ENCODE measurements at places on chromosomes 13 and 19.

GRCh38 chr19:40084948-40085347 lies 5.8 kb downstream of the ZNF780A start:
- DNase-seq = no peak

GRCh38 chr19:47414469-47414868 lies 4.9 kb downstream of the MEIS3 start:
- DNase-seq = no peak

DNA sequence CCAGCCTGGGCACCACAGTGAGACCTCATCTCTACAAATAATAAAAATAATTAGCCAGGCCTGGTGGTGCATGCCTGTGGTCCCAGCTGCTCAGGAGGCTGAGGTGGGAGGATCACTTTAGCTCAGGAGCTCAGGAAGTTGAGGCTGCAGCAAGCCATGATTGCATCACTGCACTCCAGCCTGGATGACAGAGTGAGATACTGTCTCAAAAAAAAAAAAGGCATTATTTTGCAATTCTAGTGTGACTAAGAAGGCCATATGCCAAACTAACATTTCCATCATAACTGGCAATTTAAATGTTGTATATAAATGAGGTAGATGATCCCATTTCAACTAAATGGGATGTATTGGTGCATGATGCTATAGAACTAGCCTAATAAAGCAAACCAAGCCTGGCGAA lies 632.8 kb upstream of the KLF12 start:
- DNase-seq = no peak

GRCh38 chr13:81106348-81106747 lies 765.4 kb upstream of the SPRY2 start:
- no peak for DNase-seq

DNA sequence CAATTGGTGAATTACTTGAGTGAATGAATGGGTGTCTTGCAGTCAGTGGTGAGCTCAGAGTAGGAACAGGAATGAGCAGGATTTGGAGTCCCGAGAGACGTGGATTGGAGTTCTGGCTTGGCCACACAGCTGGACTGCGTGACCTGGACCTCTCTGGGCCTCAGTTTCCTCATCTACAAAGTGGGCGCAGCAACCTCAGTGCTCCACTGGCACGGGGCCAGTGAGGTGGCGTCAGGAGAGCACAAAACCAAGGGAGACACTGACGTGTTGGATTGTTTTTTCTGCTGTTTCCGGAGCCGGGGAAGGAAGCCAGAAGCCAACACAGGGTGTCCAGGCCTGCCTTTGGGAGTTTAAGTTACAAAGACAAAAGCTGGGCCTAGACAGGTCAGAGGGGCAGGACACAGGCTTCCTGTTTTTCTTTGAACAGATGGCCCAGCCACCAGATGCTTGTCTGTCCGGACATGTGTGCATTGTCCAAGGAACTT lies 6.5 kb upstream of the DOCK6 start:
- DNase-seq = no peak

DNA sequence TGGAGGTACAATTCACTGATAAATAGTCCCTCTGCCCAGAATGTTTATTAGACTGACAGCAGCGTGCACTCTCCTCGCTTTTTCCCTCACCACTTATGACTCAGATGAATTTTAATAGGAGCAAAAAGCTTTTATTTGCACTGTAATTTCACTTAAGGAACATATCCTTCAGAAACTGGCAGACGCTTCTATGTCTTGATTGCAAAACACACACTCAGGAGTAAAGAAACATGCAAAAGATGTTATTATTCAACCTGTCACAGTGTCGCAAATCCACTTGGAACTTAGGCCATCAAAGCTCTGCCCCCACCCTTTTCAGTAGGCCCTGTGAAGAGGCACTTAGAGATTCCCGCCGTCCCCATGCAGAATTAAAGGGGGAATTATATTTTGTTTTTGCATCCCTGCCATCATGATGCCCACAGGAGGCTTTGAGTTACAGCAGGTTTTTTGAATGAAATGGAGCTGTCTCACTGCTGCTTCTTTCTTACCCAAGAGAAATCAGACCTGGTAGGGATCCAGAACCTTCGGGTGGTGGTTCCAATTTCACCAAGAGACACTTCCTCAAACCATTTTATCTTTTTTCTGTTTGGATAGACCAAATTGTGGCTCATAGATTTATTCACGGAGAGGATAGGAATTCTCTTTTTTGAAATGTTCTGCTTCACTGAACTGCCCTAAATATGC lies 74.5 kb downstream of the GGACT start:
- DNase-seq = peak; percentile 33

DNA sequence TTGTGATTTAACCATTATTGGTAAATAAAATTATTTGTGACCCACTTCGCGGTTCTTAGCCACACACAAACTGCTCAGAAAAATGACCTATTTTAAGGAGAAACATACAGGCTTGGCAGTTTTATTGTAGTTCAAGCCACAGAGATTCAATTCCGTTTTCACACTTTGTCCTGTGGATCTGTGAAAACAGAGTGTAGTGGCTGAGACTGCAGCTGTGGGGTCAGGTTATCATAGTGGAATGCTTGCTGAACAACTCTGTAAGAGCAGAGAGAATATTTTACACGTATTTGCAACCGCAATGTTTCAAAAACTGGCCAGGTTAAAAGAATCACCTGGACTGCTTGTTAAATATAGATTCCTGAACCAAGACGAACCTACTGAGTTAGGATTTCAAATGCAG lies 292.5 kb downstream of the GPC5 start:
- no peak for DNase-seq

- DNase-seq = no peak
These were observed 142.3 kb upstream of the ARGLU1 start for GRCh38 chr13:106710266-106710665.

DNA sequence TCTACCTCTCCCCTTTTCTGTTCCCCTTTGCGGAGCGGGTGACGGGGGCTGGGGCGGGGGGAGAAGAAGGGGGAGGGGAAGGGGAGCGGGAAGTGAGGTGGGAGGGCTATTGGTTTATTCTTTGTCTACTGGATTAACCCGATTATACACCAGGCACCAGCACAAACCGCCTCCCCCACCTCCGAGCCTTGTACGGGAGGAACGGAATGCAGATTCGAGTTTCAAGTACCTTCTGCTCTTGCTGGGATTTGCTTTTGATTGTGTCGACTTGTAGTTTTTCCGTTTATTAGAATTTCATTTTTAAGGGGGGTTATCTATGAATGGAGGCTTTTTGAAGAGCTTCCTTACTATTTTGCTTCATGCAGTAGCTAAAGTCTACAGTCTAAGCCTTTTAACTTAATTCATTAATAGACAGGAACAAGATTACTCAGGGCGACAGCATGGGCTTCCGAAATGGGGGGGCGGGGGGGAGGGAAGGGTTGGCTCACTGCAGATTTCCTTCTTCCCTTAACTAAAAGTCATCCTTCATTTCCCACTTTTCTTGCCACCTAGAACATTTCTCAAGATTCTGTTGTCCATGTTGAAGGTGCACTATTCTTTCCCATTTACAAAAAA lies 937 bp upstream of the SPRY2 start:
- no peak for DNase-seq

DNA sequence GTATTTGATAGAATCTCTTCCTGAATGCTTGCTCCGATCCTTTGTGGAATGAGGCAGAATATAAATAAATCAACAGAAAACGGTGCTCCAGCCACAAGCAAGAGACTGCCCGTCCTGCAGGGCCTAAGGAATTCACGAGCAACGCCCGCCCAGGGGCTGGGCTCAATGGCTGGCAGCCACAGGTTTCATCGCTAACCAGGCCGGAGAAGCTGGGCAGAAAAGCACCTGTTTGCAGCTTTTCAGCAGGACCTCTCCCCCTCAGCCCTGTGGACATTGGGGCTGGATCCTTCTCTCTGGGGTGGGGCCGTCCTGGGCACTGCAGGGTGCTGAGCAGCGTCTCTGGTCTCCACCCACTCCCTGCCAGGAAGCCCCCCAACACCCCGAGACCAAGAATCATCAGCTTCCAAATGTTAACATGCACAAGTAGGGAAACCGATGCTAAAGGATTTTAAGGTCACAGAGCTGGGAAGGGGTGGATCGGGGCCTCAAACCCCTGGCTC lies 102.5 kb downstream of the GADD45B start:
- no peak for DNase-seq

GRCh38 chr19:37997911-37998344 lies 90.9 kb downstream of the SIPA1L3 start:
- DNase-seq = no peak

GRCh38 chr13:62525652-62526051 lies 1110.0 kb upstream of the PCDH20 start:
- no peak for DNase-seq

GRCh38 chr13:109707742-109708617 lies 78.4 kb downstream of the IRS2 start:
- no peak for DNase-seq
